Heart right ventricle (tissue), 16 donors: ENCODE measurements at places on chromosomes 4 and X. TPM values are rescaled to one million over a fixed set of nuclear protein-coding genes. Genes with fewer than 3 reads are reported as not detected.
A peak's percentile ranks its signal among the peaks of the same experiment; 100 is the strongest.

The ASB12 gene
- polyA plus RNA-seq: 1.9 TPM

The GUCY2F gene
- polyA plus RNA-seq: not detected

The VBP1 gene
- polyA plus RNA-seq: 21.4 TPM

The TMEM31 gene
- polyA plus RNA-seq: not detected

The GC gene
- not detected for polyA plus RNA-seq

The C4orf33 gene
- polyA plus RNA-seq: 7.5 TPM

The RAB28 gene
- 12.7 TPM for polyA plus RNA-seq

The CYSLTR1 gene
- polyA plus RNA-seq: 0.26 TPM

The STPG2 gene
- polyA plus RNA-seq: 0.15 TPM

The SMR3B gene
- polyA plus RNA-seq: not detected

The ADGRL3 gene
- polyA plus RNA-seq: 0.36 TPM

The IQCM gene
- polyA plus RNA-seq: not detected

The ALG13 gene
- polyA plus RNA-seq: 17.6 TPM

The FGG gene
- not detected for polyA plus RNA-seq

The HERC3 gene
- polyA plus RNA-seq: 8.5 TPM

The MTNR1A gene
- not detected for polyA plus RNA-seq

DNA sequence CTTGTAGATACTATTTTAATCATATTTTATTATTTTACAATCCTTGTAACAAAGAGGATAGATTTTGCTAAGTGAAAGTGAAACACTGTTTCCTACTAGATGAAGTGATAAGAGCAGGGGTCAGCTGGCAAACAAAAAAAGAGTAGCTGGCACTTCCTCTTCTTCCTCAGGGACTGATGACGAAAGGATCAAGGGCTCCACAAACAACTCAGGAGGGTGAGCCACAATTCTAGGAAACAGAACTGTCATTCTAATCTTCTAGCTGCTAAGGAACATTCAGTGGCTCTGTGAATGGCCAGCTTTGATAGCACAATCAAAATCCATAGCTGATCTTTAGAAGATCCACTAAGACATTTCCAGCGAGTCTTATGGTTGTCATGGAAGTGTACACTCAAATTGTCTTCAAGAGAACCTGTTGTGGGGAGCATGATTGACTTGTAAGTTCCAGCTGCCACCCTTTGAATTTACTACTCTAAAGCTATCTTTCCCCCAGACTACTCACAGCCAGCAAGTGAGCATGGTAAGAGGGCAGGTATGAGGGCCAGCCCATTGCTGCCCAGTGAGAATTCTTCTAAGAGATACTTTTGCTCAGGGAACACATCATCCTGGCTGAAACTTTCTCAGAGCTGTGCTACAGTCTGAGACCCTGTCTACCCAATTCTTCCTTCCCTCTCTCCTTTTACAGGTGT lies 275.7 kb upstream of the RASGEF1B start:
- peak; percentile 14 for DNase-seq

GRCh38 chrX:149759824-149760223 lies 14.0 kb upstream of the HSFX1 start:
- no peak for DNase-seq

GRCh38 chr4:56388306-56388705 lies 1.0 kb upstream of the AASDH start:
- DNase-seq: no peak

- DNase-seq: peak; percentile 81
Observed at GRCh38 chr4:153249199-153250041, 45.2 kb downstream of the TRIM2 start.

GRCh38 chr4:87659247-87659931 lies 9.3 kb downstream of the DMP1 start:
- no peak for DNase-seq

DNA sequence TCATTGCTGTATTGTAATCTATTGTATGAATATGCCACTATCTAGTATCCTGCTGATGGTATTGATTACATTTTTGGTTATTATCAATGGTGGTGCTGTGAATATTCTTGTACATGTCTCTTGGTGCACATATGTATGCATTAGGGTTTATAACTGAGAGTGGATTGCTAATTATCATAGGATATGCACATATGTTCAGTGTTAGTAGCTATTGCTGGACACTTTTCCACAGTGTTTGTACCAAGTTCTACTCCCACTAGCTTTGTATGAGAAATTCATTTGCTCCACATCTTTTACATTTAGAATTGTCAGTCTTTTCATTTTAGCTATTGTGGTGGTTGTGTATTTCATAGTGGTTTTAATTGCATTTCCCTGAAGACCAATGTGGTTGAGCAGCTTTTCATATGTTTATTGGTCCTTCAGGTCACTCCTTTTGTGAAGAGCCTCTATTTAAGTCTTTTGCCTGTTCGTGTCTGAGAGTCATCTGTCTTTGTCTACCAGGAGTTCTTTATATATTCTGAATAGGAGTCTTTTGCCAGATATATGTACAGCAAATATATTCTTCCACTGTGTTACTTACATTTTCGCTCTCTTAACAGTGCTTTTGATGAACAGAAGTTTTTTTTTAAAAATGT lies 87.1 kb downstream of the TBC1D19 start:
- DNase-seq: no peak

DNA sequence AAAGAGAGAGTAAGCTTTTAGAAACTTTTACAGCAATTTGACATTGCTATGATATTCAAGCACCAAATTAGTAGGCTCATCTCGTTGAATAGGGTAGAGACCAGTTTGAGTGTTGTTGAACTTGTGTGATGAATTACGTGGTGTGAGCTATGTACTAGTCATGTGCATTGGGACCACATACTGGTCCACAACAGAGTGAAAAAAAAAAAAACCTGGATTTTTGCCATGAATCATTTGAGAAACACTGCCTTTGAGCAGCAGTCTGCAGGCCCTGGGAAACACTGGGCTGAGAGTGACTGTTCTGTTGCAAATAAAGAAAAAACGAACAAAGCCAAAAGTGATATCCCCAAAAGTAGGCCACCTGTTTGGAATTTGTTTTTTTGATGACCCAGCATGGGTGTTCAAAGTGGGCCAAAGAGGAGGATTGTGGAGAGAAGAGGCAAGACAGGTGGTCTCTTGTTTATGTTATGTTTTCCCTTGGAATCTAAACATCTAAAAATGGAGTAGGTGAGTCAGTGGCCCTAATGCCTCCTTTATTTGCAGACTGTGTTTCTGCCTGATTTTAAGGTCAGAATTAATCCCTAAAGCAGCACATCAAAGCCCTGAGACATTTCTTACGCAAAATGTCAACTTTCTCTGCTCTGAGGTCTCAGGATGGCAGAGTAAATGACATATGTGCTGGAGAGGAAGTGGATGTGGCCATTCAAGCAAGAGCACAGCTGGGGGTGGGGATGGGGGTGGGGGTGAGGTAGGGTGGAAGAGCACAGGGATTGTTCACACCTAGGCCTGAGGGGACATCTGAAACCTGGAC lies 33.5 kb downstream of the TAF7L start:
- DNase-seq: no peak

DNA sequence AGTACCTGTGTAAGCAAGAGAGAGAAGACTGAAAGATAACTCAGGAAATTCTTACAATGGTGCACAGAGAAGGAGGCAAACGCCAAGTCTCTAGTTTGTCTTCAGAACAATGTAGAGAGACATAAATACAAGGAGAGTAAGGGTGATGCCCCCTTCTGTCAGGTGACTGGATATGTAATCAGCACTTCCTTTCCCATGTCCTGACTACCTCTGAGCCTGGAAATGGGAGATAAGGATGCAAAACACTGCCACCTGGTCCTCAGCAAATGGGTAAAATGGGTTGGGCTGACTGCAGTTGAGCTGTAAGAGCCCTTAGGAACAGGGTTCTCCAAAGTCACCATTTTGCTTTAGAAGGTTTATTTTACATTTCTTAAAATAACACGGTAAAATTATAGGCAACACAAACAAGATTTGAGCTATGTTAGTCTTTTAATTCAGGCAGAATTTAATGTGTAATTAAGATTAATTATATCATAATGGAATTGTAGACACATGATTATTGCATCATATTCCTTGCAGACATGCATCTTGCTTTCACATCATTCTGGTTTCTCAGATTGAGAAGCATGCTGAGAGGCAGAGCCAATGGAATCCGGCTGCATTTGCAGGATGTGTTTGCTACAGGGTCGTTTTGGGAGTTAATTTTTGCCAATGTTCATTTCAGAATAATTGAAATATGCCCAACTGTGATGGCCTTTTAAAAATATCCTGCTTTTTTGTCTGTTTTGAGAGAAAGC lies 37.2 kb upstream of the ARX start:
- DNase-seq: no peak

DNA sequence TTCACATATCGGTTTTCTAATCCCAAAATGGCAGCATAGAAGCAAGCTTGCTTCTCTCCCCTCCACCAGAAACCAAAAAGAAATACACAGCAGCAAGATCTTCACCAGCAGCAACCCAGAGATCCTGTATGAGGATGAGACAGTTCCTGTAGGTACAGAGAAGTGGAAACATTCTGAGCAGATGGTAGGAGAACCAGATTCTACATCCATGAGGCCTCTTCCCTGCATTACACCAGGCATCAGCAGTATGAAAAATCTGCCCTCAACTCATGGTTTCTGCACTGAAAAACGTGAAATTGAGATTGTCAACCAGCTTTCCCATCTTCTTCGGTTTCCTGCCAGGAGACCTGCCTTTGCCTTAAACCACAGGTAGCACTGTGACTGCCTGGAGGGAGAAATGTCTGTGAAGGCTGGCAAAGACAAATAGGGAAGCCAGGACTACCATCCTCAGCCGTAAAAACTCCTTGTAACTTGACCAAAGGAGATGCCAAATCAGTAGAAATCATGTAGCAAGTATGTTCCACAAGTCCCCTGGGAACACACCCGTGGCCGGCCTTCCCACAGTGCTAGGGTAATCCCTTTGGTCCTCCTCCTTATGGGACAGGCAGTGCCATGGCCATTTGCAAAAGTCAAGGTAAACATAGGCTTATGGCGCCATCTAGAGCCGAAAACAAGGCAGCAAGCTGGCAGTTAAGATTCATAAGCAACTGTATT lies 24.0 kb upstream of the MTHFD2L start:
- peak; percentile 85 for DNase-seq

GRCh38 chr4:138487670-138488069 lies 245.5 kb upstream of the SLC7A11 start:
- DNase-seq: no peak

GRCh38 chr4:152075253-152075928 lies 314.6 kb upstream of the GATB start:
- no peak for DNase-seq

- DNase-seq: no peak
Observed at GRCh38 chrX:40243755-40244515, 146.2 kb upstream of the BCOR start.

DNA sequence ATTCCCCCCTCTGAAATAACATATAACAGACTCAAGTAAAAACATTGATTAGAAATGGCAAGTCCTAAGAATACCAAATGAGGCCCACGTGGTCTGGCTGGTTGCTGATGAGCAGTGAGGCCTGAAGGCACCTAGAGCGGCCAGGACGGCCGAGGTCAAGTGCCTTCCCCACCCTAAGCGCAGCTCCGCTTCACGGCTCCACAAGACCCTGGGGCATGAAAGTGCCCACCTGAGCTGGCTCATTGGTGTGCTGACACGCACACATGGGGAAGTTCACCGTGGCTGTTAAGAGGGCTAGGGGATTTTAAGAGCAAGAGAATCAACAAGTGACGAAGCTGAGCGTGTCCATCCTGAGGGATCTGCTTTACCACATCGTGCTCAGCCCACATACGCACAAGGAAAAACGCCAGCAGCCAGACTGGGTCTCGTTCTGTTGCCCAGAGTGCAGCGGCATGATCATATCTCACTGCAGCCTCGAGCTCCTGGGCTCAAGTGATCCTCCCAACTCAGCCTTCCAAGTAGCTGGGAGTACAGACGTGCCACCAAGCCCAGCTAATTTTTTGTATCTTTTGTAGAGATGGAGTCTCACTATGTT lies 22.4 kb downstream of the DCTD start:
- no peak for DNase-seq

GRCh38 chrX:13066391-13066790 lies 22.0 kb upstream of the FAM9C start:
- no peak for DNase-seq

- no peak for DNase-seq
Observed at GRCh38 chr4:113471146-113471860, 290.2 kb downstream of the CAMK2D start.

GRCh38 chr4:158169931-158170690 lies 2.7 kb downstream of the GASK1B start:
- DNase-seq: no peak

- DNase-seq: no peak
Observed at GRCh38 chr4:33841120-33841519, 2403.2 kb downstream of the ARAP2 start.

GRCh38 chr4:140344621-140345020 lies 28.8 kb upstream of the SCOC start:
- no peak for DNase-seq

- DNase-seq: no peak
Observed at GRCh38 chr4:150056569-150056968, 21.7 kb upstream of the DCLK2 start.
